ENCODE measurements at places on chromosomes 16 and 17.

DNA sequence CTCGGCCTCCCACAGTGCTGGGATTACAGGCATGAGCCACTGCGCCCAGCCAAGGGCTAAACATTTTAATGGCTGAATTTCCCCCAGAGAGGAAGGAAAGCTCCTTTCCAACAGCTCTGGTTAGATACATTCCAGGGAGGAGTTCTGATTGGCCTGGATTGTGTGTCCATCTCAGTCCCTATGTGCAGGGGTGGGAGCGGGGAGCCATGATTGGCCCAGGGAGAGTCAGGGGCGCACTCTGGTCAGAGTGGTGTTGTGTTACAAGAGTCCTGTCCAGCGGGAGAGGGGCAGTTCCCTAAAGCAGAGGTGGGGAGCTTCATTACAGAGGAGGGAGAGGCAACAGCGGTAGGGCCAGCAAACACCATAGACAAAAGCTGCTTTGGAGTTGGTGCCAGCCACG lies 75.0 kb downstream of the RAP1GAP2 start:
- no peak for DNase-seq

DNA sequence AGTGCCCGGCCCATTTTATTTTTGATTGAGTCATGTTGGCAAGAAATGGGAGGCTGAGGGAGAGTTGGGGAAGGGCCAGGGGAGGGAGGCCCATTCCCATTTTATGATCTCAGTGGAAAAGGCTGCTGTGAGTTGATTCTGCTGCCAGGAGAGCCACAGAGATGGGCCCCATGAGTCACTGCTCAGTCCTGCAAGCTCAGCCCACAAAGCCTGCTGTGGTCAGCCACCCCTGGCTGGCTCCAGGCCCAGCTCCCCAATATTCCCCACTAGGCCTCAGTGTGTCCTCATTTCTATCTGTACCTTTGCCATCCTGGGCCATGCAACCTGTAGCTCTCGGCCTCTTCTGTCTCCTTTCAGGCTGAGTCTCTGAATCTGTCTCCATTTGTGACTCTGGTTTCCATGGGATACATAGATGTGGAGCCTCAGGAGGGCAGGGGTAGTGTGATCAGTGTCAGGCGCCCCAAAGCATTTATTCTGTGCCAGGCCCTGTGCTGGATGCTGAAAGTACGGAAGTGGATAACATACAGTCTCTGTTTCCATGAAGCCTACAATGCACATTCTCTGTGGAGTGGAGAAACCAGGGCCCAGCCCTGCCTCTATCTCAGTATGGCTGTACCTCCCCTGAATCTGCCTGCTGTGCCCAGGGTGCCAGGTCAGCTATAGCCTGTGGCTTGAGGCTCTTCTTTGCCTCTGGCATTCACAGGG lies 1.9 kb upstream of the PLEKHG4 start:
- DNase-seq: peak; percentile 98

GRCh38 chr16:85473909-85474620 lies 139.1 kb upstream of the GSE1 start:
- no peak for DNase-seq

- no peak for DNase-seq
Measured at GRCh38 chr16:78576941-78577340, 477.5 kb downstream of the WWOX start.

DNA sequence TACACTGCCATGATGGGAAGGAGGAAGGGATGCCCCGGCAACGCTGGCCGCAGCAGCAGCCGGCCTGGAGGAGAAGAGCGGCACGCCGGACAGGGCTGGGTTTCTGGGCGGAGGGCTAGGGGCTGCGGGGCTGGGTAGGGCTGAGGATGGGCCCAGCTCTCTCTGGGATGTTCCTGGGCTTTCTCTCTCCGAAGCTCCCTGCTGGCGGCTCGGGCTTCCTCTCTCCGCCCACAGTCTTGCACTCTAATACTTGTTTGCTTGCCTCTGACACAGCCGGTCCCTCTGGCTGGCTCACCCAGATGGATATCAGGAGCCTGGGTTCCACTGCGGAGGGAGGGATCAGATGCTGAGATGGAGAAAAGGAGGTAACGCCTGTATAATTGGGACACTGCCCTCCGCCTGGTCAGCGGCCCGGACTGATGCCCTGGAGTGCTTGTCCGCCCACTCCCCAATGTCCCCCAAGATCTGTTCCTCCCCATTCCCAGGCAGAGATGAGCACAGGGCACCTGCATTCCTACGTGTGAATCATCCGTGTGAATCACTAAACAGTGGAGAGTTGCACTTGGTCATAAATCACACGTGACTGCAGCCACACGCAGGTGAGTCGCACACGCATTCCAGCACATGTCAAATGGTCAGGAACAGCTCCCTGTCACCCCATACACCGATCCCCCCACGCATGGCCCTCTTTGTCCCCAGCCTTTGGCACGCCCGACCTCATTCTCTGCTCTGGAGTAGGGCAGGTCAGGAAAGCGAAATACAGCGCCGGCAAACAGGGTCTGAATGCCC lies at the start of gene ALOXE3:
ALOXE3 (minus strand) TSS at position 535 of the 789 bp plus-strand sequence; CDS start at position 11, 524 bp downstream.
- peak; percentile 82 for DNase-seq

DNA sequence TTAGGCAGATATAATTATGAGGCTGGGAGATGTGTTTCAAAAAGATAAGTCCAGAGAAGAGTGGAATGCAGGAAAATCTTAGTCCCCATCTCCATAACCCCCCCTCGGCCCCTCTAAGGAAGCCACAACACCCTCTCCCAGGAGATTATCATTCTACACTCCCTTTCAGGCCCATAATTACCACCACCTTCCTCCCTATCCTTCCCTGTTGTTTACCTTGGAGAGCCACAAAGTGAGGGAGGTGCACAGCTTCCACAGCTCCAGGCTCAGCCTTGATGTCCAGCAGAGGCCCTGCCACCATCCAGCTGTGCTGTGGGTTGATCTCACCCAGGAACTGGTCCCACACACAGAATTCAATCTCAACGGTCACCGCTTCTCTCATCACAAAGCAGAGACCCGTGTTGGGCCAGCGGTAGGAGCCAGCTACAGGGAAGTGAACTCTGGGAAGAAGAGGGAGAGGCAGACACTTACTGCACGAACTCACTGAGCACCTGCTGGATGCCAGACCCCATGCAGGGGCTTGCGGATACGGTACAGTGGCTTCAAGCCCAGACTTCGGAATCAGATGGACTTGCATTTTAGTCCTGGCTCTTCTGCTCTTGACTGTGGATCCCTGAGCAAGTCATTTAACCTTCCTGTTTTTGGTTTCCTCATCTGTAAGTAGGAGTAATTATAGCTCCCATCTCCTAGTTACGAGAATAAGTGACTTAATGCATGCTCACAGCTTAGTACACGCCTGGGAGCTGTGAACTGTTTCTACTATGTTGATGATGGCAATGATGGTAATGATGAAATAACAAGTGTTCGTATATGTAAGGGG lies 44.1 kb downstream of the MIS12 start:
- no peak for DNase-seq

DNA sequence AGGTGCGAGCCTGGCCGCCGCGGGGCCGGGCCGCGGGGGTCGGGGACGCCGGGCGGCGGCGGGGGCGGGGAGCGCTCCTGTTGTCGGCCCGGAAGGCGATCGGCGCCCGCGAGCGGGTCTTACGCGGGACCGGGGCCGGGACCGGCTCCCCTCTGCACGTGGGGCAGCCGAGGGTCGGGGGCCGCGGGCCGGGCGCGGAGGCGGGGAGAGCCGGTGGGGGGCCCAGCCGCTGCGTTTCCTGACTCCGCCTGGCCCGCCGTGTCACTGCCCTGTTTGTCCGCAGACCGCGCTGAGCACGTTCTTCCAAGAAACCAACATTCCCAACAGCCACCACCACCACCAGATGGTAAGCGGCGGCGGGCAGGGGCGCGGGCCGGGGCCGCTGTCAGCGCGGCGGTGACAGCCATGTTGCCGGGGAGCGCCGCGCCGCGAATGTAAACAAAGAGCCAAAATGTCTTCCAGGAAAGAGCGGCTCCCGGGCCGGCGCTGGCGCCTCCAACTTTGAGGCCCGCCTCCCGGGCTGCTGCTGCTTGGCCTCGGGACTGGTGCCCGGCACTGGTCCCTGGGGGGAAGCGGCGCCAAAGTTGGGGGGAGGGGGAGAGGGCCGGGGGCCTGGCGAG lies 586 bp downstream of the UBALD2 start:
- DNase-seq: peak; percentile 47

DNA sequence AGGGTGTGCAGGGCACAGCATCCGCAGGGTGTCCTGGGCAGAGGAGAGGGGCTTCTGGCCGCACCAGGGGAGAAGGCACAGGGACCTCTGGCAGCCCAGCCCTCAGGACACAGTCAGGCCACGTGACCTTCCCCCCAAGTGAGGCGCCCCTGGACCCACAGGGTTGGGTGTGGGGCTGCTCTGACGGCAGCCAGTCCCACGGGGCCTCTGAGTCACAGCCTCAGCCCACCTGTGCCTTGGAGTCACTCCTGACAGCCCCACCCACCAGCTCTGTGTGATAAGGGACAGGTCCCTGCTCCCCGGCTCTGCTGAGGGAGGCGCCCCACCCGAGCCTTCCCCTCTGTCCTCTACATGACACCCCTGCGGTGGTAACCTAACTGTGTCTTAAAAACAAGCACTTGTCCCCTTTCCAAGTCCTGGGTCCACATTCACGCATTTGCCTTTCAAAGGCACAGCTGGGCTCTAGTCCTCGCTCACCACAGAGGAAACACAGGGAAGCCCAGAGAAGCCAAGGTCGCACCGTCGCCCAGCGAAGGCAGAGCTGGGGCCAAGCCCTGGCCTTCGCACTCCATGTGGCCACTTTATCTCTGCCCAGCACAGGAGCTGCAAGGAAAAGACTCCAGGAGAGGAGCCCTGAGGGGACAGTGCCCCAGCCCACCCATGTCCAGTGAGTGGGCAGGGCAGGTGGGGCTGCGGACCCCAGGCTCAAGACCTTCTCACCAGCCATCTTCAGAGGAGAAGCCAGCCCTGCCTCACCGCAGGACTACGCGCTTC lies 5.1 kb upstream of the NPTX1 start:
- DNase-seq: no peak

- DNase-seq: peak; percentile 73
Measured at GRCh38 chr17:50345432-50346312, at the start of gene XYLT2. XYLT2 (plus strand) TSS chr17:50346126; CDS start chr17:50346141, 15 bp downstream.

- no peak for DNase-seq
Measured at GRCh38 chr16:4089251-4089810, 26.9 kb downstream of the ADCY9 start.

DNA sequence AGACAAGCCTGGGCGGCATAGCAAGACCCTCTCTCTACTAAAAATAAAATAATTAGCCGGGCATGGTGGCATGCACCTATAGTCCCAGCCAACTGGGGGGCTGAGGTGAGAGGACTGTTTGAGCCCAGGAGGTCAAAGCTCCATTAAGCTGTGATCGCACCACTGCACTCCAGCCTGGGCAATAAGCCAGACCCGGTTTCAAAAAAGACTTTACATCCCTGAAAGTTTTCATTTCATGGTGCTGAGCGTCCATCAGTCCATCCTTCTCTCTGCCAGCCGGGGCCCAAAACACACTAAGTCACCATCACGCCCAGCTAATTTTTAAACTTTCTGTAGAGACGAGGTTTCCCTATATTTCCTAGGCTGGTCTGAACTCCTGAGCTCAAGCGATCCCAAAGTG lies 10.6 kb downstream of the RAB40B start:
- no peak for DNase-seq

DNA sequence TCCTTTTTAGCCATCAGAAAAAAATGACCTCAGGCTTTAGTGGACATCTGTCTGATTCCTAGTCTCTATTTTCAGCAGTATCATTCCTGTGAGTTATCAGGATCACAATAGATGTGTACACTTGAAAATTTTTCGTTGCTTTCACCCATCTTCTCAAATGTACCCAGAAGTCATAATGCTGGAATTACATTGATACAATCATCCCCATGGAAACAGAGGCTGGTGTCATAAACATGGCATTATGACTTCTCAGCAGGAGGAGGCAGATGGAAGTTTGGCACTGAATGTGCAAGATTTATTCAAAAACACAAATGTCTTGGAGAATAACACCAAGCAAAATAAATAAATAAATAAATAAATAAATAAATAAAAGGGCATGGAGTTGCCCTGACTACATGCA lies 292.5 kb downstream of the PHKB start:
- no peak for DNase-seq

DNA sequence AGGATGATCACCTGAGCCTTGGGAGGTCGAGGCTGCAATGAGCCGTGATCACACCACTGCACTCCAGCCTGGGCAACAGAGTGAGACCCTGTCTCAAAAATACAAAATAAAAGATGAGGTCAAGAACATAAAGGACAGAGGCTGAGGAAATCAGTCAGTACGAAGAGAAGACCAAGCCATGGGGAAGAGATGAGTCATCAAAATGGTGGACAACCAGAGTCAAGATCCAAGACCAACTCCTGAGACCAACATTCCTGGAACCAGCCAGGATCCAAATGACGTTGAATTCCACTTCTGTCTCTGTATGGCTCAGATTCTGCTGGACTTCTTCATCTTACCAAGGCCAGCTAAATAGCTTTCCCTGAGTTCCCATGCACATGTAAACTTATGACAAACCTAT lies 44.8 kb upstream of the NOG start:
- no peak for DNase-seq

DNA sequence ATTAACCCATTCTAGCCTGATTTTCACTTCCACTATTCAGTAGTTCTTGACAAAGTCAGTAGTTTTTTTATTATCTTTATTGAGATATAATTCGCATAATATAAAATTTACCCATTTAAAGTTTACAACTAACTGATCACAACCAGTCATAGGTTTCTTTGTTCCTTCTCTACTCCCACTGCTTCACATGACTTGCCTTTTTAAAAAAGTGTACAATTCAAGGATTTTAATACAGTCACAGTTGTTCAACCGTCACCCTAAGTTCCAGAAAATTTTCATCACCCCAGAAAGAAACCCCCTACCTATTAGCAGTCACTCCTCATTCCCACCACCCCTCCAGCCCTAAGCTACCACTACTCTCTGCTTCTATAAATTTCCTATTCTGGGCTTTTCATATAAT lies 162.5 kb downstream of the TRIM37 start:
- no peak for DNase-seq

GRCh38 chr17:37327341-37328090 lies 48.3 kb upstream of the C17orf78 start:
- DNase-seq: peak; percentile 90

GRCh38 chr16:69600202-69600601 lies 34.4 kb downstream of the NFAT5 start:
- no peak for DNase-seq
